ENCODE measurements at places on chromosomes 16 and 17. TPM values are rescaled to one million over a fixed set of nuclear protein-coding genes. Genes with fewer than 3 reads are reported as not detected.

DNA sequence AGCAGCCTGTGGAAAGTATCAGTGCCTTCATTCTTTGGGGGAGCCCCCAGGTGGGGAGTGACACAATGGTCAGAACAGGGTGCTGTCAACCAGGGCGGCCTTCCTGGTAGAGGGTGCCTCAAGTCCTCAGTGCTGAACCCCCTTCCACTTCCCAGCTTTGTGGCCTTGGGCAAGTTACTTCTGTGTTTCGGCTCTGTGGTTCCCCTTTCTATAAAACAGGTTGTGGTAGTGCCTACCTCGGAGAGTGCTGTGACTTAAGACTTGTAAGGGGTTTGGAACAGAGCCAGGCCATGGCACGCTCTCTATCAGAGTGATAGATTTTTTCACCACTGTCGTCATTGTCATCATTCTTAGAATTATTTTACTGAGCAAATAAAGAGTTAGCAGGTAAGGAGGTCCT, 141.1 kb downstream of the CCDC182 start:
- H3K36me3 ChIP-seq: no peaks in the 10 kb centered on the region
- no peaks in the 10 kb centered on the region for H3K27me3 ChIP-seq
- no peaks in the 10 kb centered on the region for H3K4me1 ChIP-seq
- no peak overlapping the region for H3K4me3 ChIP-seq

Gene SOX8
- total RNA-seq: 0.33 TPM

Gene HP
- 13,922 TPM for total RNA-seq

- H3K36me3 ChIP-seq: no peaks in the 10 kb centered on the region
- DNase-seq: no peak
- H3K4me3 ChIP-seq: no peak overlapping the region
Observed at GRCh38 chr16:16960785-16961184, 510.0 kb downstream of the XYLT1 start.

Gene SLC6A2
- not detected for total RNA-seq

Gene KRTAP1-1
- total RNA-seq: not detected

- no peaks in the 10 kb centered on the region for H3K36me3 ChIP-seq
- peak overlapping the region; percentile 81 for H3K27ac ChIP-seq
- no peaks in the 10 kb centered on the region for H3K27me3 ChIP-seq
- peaks cover 56% of the 10 kb centered on the region for H3K4me1 ChIP-seq
- DNase-seq: no peak
- peak overlapping the region; percentile 43 for H3K4me3 ChIP-seq
Observed at GRCh38 chr17:29149431-29150064, 30.6 kb downstream of the MYO18A start.

GRCh38 chr16:89422905-89423630, 67.3 kb downstream of the ANKRD11 start:
- DNase-seq: no peak
- H3K27me3 ChIP-seq: no peaks in the 10 kb centered on the region
- H3K4me3 ChIP-seq: no peak overlapping the region
- H3K4me1 ChIP-seq: peaks cover 35% of the 10 kb centered on the region

DNA sequence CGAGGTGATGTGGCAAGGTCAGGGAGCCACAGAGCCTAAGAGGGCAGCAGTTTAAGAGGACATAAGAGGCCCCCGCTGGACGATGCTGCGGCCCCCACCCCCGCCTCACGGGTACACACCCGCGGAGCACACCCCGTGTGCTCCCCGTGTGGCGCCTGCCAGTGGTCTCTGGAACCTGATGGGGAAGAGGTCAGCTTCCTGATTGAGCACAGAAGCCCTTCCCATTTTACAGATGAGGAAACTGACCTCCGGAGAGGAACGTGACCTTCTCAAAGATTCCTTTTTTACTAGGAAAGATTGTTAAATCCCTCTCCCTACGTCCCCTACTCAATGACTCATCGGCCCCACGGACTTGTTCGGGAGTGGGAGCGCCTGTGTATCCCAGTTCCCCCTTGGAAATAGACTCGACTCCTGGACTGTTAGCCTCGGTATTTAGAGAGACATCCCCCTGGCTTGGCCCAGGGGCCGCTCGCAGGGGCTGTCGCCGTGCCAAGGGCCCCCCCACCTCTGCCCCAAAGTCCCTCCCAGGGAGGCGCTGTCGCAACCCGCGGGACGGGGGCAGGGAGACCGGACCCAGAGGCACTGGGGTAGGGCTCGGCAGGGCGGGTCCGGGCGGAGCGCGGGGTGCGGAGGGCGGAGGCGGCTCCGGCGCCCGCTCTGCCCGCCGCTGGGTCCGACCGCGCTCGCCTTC, at the start of gene ABCC3:
Gene ABCC3, plus strand, starts transcription at position 658 of the 691 bp plus-strand sequence. CDS start 56 bp downstream, outside the sequence.
- H3K36me3 ChIP-seq: no peaks in the 10 kb centered on the region
- H3K27ac ChIP-seq: peak within 1 kb of the TSS; percentile 89
- DNase-seq: peak; percentile 55
- H3K4me1 ChIP-seq: peaks cover 31% of the 10 kb centered on the region
- H3K27me3 ChIP-seq: no peaks in the 10 kb centered on the region

- no peaks in the 10 kb centered on the region for H3K36me3 ChIP-seq
- no peak overlapping the region for H3K27ac ChIP-seq
- H3K4me1 ChIP-seq: no peaks in the 10 kb centered on the region
Observed at GRCh38 chr17:31726980-31727427, 132.0 kb downstream of the COPRS start.

Gene ARL4D
- 15.3 TPM for total RNA-seq

DNA sequence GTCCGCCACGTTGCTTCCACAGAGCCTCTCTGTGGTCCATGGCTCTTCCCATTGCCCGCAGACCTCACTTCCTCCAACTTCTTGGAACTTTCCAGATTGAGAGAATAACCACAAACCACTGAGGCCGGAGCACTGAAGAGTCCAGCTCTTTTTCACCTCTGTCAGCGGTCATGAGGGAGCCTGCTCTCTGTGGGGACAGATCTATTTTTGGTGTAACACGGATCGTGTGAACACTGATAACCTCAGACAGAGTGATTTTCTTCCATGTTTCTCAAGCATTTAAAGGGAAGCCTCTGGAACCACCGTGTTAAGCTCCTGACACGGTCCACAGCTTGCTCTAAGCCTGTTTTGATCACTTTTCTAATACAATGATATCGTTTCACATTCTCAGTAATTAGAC, 49.7 kb downstream of the NTN1 start:
- H3K4me3 ChIP-seq: no peak overlapping the region
- no peak for DNase-seq
- H3K36me3 ChIP-seq: no peaks in the 10 kb centered on the region

Gene CCL11
- total RNA-seq: not detected

Gene TEX14
- total RNA-seq: 0.17 TPM

- DNase-seq: no peak
- H3K4me1 ChIP-seq: no peaks in the 10 kb centered on the region
- H3K27ac ChIP-seq: no peak overlapping the region
- H3K27me3 ChIP-seq: no peaks in the 10 kb centered on the region
- no peaks in the 10 kb centered on the region for H3K36me3 ChIP-seq
- no peak overlapping the region for H3K4me3 ChIP-seq
Observed at GRCh38 chr17:10836966-10837590, 809 bp downstream of the PIRT start.

GRCh38 chr16:74700116-74700437, 585 bp downstream of the MLKL start:
- peak overlapping the region; percentile 74 for H3K27ac ChIP-seq
- H3K4me1 ChIP-seq: peaks cover 8% of the 10 kb centered on the region
- peak overlapping the region; percentile 60 for H3K4me3 ChIP-seq
- DNase-seq: no peak

Gene ALOX15B
- 0.92 TPM for total RNA-seq

DNA sequence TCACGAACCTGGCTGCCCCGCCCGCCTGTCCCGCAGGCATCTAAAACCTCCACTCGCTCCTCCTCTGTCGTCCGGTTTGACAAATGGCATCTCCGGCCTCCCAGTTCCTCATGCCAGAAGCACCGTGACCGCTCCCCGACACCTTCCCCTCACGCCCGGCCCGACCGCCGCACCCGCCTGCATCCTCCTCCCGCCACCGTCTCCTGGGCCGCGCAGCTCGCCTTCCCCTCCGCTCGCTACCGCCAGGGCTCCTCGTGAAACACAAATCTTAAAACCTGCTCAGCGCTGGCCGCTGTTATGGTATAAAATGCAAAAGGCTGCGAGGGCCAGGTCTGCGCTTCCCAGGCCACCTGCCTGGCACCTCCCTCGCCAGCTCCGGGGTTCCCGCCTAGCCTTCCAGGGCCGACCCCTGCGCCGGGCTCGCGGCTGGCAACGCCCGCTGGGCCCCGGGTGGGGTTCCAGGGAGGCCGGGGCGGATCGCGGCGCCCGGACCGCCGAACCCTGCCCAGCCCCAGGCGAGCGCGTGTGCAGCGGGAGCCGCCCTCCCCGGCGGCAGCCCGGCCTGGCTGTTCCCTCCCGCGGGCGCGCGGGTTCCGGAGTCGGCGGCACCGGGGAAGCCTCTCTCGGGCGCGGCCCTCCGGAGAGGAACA, 488 bp downstream of the SPSB3 start:
- no peak for DNase-seq
- H3K27ac ChIP-seq: peak overlapping the region; percentile 87
- peaks cover 8% of the 10 kb centered on the region for H3K36me3 ChIP-seq
- H3K4me3 ChIP-seq: peak overlapping the region; percentile 83

Gene ARL5C
- total RNA-seq: not detected

Gene UNC13D
- 10.3 TPM for total RNA-seq

- H3K27ac ChIP-seq: no peak overlapping the region
- H3K36me3 ChIP-seq: no peaks in the 10 kb centered on the region
- H3K4me1 ChIP-seq: no peaks in the 10 kb centered on the region
- H3K4me3 ChIP-seq: no peak overlapping the region
- DNase-seq: no peak
Observed at GRCh38 chr17:65360961-65361552, 200.4 kb downstream of the AXIN2 start.

GRCh38 chr17:75981019-75981615, 2.1 kb downstream of the TEN1 start:
- no peaks in the 10 kb centered on the region for H3K27me3 ChIP-seq
- H3K4me1 ChIP-seq: peaks cover 5% of the 10 kb centered on the region
- no peaks in the 10 kb centered on the region for H3K36me3 ChIP-seq
- H3K27ac ChIP-seq: peak overlapping the region; percentile 97
- no peak for DNase-seq
- no peak overlapping the region for H3K4me3 ChIP-seq

- no peaks in the 10 kb centered on the region for H3K4me1 ChIP-seq
- H3K36me3 ChIP-seq: peaks cover 9% of the 10 kb centered on the region
- H3K27me3 ChIP-seq: no peaks in the 10 kb centered on the region
- H3K27ac ChIP-seq: no peak overlapping the region
- no peak for DNase-seq
Observed at GRCh38 chr16:15533386-15533785, 99.0 kb downstream of the BMERB1 start.

Gene KRT33B
- total RNA-seq: not detected

Gene SLC38A7
- 18.7 TPM for total RNA-seq

Gene DYNLRB2
- total RNA-seq: not detected

DNA sequence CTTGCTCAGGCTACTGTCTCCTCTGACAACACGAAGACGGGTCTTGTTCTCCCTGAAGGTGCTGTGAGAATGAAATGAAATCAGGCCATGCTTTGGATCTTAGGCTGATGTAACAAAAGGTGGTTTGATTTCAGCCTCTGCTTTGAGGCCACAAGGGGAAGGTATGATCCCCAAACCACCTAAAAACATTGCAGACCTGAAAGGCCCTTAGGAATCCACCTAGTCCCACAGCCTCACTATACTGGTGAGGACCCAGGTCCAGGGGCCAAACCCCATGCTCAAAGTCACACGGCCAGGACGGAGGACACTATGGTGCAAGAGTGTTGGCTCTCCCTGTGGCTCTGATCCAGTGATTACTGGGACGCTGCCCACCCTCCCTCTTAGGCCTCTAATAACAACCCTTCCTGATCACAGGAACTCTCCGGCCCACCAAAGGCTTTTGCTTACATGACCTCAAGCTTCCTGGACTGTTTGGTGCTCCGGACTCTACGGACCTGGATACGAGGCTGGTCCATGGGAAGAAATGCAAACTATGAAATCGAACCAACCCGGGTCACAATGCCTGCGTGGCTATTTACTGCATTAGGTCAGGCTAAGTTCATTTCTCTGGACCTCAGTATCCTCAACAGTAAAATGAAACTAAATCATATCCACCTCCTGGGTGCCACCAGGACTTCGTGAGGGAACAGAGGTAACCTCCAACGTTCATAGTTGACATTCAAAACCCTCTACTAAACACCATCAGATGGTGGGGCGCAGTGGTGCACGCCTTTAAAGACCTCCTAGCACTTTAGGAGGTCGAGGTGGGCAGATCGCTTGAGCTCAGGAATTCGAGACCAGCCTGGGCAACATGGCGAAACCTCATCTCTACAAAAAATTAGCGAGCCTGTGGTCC, 1.5 kb downstream of the TRIM25 start:
- peak; percentile 39 for DNase-seq
- peak overlapping the region; percentile 98 for H3K27ac ChIP-seq
- H3K36me3 ChIP-seq: peaks cover 12% of the 10 kb centered on the region
- H3K4me1 ChIP-seq: peaks cover 56% of the 10 kb centered on the region
- H3K4me3 ChIP-seq: peak overlapping the region; percentile 97

DNA sequence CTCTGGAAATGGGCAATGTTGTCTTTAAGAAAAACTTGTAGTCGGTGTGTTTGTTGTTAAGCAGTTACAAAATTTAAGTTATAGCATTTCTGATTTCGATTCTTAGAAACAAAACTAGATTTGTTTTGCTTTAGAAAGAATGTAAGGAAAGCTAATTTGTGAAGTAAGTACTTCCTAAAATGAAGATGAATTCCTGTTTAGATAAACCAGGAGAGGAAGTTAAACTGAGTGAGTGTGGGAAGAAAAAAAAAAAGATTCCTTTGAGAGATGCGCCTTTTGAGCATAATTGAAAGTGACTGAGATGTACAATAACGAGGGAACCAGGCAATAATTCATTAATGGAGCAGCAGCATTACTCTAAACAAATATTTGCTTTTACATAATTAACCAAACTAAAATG, 52.4 kb upstream of the ALOX12 start:
- H3K27me3 ChIP-seq: no peaks in the 10 kb centered on the region
- no peaks in the 10 kb centered on the region for H3K36me3 ChIP-seq
- H3K4me3 ChIP-seq: no peak overlapping the region
- H3K4me1 ChIP-seq: no peaks in the 10 kb centered on the region

Gene ITGAD
- total RNA-seq: 3.6 TPM

Measured in liver (tissue), 10 donors.